Gastrocnemius medialis (tissue), 4 donors: ENCODE measurements at places on chromosomes 3 and 15.

DNA sequence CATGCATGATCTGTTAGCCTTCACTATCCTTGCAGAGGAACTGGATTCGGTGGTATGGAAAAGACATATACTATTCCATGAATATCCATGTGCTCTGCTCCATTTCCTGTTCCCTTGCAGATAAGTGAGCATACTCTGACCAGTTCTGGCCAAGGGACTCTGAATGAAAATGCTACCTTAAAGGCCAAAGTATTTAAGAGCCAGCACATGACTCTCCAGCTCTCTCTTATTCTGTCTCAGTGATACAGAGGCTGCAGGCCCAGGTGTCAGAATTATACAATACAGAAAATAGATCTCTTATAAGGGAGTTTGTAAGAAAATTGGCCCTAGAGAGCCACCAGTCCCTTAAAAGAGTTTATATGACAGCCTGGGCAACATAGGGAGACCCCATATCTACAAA, 779.7 kb upstream of the CFAP20DC start:
- no peak for DNase-seq

GRCh38 chr3:101828691-101829436, 20.4 kb upstream of the NFKBIZ start:
- peak; percentile 66 for DNase-seq

DNA sequence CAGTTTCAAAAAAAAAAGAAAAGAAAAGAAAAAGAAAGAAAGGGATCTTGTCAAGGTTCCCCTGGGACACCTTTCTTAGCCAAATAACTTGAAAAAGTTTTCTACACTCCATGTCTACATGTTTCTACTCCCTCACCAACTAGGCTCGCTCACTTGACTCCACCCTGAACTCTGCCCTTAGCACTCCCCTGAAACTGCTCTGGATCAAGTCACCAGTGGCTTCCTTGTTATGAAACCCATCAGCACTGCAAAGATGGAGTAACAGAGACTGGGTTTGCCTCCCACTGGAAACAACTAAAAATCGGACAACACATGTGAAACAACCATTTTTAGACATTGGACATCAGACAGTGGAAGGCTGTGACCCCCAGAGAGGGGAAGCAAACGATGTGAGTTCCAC, 36.8 kb downstream of the TMEM40 start:
- DNase-seq = no peak

- no peak for DNase-seq
Observed at GRCh38 chr3:40768046-40768445, 243.3 kb downstream of the ZNF621 start.

GRCh38 chr3:81393251-81393650, 368.2 kb downstream of the GBE1 start:
- no peak for DNase-seq

DNA sequence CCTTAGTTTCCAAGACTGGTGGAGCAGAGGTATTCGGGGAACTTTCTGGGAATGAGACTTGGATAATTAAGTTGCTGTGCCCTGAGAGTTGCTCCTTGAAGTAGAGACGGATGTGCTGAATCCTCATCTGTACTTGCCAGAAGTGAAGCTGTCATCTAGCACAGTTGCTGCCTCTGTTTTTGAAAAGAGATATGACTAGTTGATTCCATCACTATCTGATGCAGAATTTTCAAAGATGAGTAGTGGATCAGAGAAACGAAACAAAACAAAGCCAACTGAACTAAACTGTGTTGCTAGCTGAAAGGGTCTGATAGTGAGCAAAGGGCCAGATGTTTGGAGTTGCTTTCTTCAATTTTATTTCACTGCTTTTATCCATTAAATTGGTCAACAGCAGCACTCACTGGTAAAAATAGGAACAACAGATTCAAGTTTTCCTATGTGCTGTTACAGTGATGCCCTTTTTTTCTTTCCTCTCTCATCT, 52.7 kb downstream of the MITF start:
- DNase-seq = no peak

GRCh38 chr3:182983876-182984275, 3.5 kb upstream of the DCUN1D1 start:
- no peak for DNase-seq

DNA sequence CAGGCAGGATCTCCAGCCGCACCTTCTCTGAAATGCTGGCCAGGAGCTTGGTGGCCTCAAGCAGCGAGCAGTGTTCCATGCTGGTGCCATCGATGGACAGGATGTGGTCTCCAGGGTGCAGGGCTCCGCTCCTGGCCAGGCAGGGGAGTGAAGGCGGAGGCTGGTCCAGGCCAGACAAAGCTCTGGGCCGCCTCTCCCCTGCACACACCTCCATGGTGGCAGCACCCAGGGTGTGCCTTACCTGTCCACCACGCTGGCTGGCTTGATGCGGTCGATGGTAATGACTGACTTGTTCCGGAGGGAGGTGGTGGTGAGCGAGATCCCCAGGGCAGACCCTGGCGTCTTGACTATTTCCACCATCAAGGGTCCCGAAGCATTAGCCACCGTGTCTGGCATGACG, 20.0 kb downstream of the GRIP2 start:
- no peak for DNase-seq

GRCh38 chr3:16824081-16824696, 60.6 kb upstream of the PLCL2 start:
- no peak for DNase-seq

- DNase-seq = no peak
Observed at GRCh38 chr15:70831094-70831911, 22.7 kb downstream of the LARP6 start.

DNA sequence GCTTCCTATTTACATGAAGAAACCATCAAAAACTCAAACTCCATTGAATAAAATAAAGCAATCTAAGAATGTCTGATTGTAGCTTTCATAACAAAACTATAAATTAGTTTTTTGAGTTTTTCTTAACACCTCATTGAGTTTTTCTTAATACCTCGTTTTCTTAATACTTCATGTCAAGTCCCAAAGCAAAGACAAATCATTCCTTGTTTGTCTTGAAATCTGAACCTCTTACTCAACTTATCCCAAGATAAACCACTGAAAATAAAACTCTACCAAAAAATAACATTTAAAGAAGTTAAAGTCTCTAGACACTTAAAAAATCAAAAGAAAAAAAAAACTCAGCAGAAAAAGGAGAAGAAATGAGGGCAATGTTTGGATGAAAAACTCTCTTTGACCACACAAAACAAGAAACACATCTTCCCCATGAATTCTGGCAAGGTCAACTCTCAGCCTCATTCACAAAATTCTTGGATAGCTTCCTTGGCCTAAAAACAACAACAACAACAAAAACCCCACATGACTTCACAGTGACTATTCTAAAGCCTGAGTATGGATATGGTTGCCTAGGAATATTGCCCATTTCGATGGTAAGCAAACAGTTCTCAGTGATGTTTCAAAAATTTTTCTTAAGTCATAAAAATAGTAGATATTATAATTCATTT, 38.2 kb downstream of the TMCC1 start:
- DNase-seq = no peak
